ENCODE measurements at places on chromosomes 1 and 21.

- DNase-seq = no peak
Observed at GRCh38 chr1:8831340-8831739, 13.9 kb upstream of the RERE start.

- no peak for DNase-seq
Observed at GRCh38 chr1:156319664-156320063, 18.4 kb downstream of the CCT3 start.

DNA sequence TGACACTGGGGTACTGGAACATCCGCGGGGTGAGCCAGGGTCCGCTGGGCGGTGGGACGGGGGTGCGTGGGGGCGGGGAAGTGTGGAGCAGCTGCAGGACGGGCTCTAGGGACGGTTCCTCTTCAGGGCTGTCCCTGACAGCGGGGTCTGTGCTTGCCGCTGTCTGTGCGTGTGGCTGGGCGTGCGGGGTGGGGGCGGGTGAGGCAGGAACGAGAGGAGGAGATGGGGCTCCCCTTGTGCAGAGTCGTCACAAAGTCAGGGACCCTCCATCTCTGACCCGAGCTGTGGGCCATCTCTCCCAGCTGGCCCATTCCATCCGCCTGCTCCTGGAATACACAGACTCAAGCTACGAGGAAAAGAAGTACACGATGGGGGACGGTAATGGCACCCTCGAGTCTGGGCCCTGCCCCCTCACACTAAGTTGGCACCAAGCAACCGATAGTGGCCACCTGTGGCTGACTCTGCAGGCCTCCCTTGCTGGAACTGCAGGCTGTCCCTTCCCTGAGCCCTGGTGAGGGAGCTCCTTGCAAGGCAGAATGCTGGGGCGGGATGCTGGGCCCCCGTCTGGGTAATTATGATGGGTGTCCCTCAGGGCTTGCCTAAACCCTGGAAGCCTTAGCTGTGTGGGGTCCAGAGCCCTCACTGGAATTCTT lies 392 bp downstream of the GSTM2 start:
- no peak for DNase-seq

GRCh38 chr1:101064697-101065096 lies 39.1 kb upstream of the DPH5 start:
- no peak for DNase-seq

DNA sequence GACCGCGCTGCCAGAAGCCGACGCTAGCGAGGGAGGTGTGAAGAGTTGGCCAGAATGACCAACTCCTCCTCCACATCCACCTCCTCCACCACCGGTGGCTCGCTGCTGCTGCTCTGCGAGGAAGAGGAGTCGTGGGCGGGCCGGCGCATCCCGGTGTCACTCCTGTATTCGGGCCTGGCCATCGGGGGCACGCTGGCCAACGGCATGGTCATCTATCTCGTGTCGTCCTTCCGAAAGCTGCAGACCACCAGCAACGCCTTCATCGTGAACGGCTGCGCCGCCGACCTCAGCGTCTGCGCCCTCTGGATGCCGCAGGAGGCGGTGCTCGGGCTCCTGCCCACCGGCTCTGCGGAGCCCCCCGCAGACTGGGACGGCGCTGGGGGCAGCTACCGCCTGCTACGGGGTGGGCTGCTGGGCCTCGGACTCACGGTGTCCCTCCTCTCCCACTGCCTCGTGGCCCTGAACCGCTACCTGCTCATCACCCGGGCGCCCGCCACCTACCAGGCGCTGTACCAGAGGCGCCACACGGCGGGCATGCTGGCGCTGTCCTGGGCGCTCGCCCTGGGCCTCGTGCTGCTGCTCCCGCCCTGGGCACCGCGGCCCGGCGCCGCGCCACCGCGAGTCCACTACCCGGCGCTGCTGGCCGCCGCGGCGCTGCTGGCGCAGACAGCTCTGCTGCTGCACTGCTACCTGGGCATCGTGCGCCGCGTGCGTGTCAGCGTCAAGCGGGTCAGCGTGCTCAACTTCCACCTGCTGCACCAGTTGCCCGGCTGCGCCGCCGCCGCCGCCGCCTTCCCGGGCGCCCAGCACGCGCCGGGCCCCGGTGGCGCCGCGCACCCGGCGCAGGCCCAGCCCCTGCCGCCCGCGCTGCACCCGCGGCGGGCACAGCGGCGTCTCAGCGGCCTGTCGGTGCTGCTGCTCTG lies 1.2 kb downstream of the GPR88 start:
- no peak for DNase-seq

- peak; percentile 82 for DNase-seq
Observed at GRCh38 chr1:42456754-42457089, 379 bp downstream of the PPCS start.

DNA sequence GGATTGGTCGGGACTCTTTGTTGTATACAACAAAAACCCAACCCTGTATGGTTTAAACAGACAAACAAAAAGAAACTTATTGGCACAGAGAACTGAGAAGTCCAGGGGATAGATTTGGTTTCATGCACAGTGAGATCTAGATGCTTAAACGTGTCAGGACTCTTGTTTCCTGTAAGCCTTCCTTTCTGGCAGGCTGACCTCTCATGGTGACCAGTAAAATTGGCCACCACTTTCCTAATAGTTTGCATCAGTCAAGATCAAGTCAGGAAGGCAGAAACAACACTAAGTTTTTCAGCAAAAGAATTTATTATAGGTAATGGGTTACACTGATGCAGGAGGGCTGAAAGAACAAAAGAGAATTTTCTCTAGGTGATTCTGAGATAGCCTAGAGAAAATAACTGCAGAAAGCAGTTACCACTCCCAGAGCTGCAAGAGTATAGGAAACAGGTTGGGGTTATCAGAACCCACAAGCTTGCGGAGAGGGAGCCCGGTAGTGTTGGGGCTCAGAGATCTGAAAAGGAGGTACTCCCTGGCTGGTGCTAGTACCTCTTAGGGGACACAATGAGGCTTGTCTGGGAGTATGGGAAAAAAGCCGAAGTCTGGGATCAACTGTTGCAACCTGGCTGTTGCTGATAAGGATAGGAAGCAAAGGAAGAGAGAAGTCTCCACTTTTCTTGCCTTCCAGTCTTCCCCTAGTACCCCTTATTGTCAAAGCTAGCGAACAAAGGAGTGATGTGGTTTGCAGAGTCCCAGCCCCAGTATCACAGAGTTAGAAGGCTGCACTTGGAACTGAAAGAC lies 21.4 kb downstream of the CITED4 start:
- no peak for DNase-seq

DNA sequence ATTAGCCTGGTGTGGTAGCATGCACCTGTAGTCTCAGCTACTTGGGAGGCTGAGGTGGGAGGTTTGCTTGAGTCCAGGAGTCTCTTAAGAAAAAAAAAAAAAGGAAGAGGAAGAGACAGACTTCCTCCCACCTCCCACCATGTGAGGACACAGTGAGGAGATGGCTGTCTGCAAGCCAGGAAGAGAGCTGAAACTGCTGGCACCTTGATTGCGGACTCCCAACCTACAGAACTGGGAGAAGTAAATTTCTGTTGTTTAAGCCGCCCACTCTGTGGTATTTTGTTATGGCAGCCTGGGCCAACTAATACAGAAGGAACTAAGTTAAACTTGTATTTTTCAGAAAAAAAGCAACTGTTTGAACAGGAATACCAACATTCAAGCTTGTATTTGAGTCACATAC lies 21.7 kb downstream of the DOP1B start:
- DNase-seq = no peak

GRCh38 chr1:97245026-97245425 lies 523.4 kb downstream of the PTBP2 start:
- no peak for DNase-seq

DNA sequence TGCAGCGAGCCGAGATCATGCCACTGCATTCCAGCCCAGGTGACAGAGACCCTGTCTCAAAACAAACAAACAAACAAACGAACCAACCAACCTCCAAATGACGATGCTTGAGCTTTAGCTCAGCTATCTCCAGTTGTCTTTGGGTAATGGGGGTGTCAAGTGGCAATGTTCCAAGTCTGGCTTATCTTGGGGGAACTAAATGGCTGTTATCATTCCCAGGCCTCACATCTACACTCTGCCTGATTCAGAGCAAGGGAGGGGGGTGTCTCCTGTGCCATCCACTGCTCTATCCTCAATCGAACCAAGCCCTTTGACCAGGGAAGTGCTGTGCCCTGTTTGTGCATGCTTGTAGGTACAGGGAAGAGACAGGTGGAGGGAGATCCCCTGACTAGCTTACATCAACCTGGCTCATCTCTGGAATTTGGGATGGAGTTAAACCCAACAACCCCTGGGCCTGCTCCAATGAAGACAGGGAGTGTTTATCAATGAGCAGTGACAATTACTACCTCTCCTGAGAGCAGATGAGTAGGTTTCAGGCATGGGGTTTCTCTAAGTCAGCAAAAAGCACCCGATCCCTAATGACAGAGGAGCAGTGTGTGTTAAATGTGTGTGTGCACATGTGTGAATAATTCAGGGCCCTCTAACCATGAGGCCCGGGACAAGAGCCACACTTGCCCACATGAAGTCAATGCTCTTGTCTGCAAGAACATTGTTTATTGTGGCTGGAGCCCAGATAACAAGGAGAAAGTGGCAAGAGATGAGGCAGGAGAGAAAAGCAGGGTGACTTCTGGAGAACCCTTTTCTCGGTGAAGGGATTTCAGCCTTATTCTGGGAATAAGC lies 20.3 kb upstream of the IL6R start:
- DNase-seq = no peak

DNA sequence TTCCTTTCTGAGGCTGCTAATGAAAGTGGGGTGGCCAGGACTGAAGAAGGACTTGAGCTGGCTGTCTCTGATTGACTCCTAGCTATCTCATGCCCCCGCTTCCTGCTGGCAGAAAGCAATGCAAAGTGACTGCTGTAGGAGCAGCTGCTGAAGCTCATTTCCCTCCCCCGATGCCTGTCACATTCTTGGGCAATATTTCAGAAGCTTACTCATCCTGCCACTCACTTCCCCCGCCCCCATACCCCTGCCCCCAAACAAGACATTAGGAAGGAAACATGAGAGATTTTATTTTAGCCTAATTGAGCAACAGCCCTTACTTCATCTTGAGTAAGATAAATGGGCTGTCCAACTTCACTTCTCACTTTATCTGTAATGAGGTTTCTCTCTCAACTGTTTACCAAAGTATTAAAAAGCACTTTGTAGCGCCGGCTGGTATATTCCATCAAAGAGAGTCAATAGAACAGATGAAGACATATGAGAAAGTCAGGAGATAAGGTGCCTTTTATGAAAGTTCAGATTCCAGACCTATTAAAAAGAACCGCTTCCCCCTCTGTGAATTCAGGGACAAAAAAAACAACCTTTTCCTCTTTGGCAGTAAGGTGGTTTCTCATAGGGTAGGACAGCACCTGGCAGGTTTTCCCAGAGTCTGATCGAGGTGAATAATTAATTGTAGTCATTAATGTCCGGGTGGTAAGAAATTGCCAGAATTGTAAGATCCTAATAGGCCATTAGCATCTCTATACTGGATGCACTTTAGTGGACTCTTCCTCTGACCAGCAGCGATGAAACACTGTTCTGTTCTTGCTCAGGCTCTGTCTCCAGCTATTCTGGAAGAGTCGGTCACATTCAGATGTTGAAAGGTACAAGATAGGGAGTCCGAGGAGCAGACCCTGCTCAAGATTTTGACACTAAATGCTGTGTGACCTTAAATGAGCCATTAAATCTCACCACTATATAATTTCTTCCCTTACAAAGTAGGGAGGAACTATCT lies 70.2 kb downstream of the SH3GLB1 start:
- DNase-seq = peak; percentile 51

GRCh38 chr1:34754964-34755637 lies at the start of gene GJB5:
Gene GJB5, plus strand, starts transcription at chr1:34755047. Its CDS starts 2,284 bp downstream, at chr1:34757331.
- no peak for DNase-seq

- DNase-seq = no peak
Observed at GRCh38 chr1:22930240-22930912, 42.3 kb downstream of the LACTBL1 start.

GRCh38 chr1:116743535-116743934 lies 10.7 kb upstream of the CD2 start:
- DNase-seq = no peak

DNA sequence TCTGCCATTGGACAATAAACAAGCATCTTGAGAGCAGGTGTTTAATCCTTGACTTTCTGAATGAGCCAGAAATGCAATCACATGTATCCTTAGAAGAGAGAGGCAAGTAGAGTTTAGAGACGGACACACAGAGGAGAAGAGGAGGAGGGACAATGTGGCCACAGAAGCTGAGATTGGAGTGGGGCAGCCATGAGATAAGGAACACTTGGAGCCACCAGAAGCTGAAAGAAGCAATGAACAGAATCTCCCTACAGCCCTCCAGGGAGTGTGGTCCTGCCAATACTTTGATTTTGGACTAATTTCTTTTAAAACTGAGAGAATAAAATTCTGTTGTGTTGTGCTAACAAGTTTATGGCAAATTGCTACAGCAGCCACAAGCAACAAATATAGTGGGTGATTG lies 141.0 kb downstream of the ATP6V1G3 start:
- no peak for DNase-seq

DNA sequence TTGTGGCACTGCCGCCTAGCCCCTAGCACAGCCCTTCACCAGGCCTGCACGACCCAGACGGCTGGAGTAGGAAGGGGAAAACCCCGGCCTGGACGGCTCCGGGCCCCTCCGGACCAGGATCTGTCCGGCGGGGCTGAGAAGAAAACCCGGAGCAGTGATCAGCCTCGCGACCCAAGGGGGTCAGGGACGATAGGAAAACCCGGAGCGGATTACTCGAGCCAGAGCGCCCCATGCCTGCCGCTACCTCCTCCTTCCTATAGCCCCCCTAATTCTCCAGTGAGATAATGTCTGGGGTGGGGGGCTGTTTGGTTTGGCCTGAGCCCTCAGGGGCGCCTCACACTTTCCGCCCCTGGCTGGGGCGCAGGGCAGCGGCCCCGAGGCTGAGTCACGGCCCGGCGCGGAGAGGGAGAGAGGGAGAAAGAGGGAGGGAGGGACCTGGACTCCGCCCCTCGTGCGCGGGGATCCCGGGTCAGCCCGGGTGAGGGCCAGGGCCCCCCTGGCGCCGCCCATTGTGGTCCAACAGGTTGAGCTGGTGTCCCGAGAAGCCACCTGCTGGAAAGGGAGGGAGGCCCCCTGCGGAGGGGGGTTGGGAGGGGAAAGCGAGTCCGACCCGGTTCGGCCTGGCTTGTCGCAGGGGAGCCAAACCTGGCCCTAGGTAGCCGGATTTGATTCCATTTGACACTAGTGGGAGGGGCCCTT lies 1.7 kb upstream of the ZBTB7B start:
- DNase-seq = peak; percentile 93

- DNase-seq = no peak
Observed at GRCh38 chr1:11738096-11738495, 2.2 kb downstream of the AGTRAP start.

GRCh38 chr1:2785631-2786328 lies 15.7 kb downstream of the TTC34 start:
- DNase-seq = no peak

- DNase-seq = no peak
Observed at GRCh38 chr1:184788970-184789369, 34.3 kb upstream of the EDEM3 start.

GRCh38 chr21:39441502-39442475 lies 3.8 kb downstream of the LCA5L start:
- DNase-seq = peak; percentile 9

DNA sequence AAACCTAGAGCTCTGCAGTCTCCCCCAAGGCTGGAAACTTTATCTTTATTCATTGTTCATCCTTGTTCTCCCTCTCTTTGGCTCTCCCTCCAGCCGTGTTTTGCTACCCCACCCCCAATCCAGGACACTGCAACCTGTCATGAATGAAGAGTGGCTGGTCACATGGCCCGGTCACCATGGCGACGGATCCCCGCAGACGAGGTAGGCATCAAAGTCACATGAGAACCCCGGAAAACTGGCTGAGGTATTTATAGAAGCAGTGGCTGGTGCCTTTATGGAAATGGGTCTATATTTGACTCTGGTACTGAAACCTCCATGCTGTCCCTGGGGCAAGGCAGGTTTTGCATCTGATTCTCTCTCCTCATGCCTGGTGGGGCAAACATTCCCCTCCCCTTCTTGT lies 13.4 kb upstream of the SLC6A17 start:
- no peak for DNase-seq
